Right ventricle myocardium superior (tissue), 1 donor: ENCODE measurements at places on chromosomes 7 and 10. TPM values are rescaled to one million over a fixed set of nuclear protein-coding genes. Genes with fewer than 3 reads are reported as not detected.

GRCh38 chr7:118478931-118479330 lies 254.4 kb downstream of the ANKRD7 start:
- no peak for DNase-seq

DNA sequence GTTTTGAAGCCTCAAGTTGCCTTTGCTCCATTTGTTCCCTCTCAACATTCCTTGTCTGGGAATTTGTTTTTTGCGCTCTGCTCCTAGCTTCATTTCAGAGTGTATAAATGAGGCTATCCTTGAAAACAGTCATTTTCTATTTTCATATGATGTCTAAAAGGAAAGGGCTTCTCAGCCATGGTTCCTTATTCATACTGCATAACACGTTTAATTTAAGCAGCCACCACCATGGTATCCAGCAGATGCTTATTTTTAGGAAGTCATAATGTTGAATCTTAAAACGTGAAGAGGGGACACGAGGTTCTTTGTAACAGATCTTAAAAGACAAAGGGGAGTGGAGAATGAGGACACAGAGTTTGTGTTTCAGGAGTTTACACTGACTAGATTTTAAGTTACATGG lies 14.5 kb downstream of the POU6F2 start:
- DNase-seq = no peak

- DNase-seq = no peak
These were observed 274.4 kb downstream of the THSD7A start for GRCh38 chr7:11557627-11558026.

DNA sequence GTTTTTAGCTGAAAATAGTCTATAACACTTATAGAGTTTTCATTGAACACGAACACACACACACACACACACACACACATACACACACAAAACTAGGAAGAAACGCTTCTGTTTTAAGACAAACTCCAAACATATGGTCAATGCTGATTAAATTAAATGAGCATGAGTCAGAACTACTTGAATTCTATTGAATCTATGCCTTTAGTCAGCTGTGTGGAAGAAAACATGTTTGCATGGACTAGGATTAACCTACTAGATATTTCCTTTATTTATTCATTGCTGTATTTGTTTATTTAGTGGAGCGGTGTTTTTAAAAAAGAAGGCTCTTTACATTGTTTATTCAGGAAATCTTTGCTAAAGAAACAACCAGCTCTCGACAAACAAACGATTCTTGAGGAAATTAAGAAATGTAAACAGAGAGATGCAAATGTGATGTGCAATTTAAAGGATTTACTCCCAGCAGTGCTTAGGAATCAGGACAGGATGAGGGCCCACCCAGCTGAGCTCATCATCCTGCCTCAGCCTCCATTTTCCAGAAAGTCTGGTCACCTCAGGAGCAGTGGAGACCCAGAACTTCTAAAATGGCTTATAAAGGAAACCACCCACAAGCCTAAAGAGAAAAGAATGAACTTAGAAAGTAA lies 83.2 kb downstream of the PDE1C start:
- no peak for DNase-seq

- no peak for DNase-seq
These were observed 566.9 kb downstream of the DNAJB6 start for GRCh38 chr7:157903710-157904109.

Gene TRIM74
- 0.78 TPM for total RNA-seq

Gene OR2A5
- not detected for total RNA-seq
